ENCODE measurements at places on chromosomes 6 and 20.
A peak's percentile ranks its signal among the peaks of the same experiment; 100 is the strongest.

- DNase-seq: peak; percentile 56
Observed at GRCh38 chr6:11144393-11144851, 32.9 kb upstream of the ERVFRD-1 start.

GRCh38 chr6:15912505-15913400 is 216.1 kb upstream of the MYLIP start:
- DNase-seq: no peak

GRCh38 chr20:9038791-9039535 is 29.9 kb upstream of the PLCB4 start:
- no peak for DNase-seq

DNA sequence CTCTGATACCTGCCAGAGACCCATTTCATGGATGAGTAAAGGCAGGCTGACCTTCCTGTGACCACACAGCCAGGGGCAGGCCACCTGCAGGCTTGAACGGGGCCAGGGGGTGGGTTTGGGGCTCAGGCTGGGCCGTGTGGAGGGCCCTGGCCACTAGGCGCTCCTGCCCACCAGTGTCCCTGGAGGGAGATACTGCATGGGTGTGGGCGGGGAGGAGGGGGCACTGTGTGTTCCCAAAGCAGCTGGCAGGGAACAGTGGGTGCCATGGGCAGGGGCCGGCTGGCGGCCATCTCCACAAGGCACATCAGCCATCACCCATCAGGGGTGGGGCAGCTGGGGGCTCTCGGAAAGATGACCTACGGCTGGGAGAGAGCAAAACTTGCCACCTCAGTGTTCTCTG is 15.4 kb downstream of the SRC start:
- no peak for DNase-seq

DNA sequence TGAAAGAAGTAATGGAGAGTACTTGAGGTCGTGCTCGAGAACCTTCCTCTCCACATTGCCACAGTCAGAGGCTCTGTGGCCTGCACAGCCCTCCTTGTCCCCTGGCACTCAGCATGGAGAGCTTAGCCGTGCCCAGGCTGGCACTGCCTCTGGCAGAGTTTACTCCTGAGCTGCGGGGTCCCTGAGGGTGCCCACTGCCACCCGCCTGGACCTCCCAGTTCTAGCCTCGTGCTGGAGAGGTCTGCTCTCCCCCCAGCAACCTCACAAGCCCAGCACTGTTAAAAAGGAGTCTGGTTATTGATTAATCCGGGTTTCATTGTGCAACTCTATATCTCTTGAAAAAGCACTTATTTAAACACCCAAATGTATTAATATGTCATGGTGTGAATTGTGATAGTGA is 226.8 kb downstream of the TMEM242 start:
- no peak for DNase-seq

DNA sequence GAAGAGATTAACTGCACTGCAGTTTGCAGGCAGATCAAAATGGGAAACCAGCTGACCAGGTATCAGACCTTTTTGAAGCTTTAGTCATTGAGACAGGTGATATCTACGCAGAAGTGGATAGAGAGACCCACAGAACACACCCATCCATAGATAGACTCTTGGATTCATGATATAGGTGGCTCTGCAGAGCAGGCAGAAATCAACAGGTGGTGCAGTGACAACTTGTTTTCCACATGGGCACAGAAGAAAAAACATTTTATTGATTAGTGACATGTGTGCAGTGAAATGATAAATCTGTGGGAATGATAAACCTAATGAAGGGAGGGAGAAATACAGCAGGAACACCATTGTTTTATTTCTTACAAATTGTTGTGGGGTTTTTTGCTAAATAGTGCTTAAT is 45.2 kb downstream of the NUDT3 start:
- DNase-seq: no peak

- no peak for DNase-seq
Observed at GRCh38 chr6:1464781-1465370, 75.5 kb downstream of the FOXF2 start.

DNA sequence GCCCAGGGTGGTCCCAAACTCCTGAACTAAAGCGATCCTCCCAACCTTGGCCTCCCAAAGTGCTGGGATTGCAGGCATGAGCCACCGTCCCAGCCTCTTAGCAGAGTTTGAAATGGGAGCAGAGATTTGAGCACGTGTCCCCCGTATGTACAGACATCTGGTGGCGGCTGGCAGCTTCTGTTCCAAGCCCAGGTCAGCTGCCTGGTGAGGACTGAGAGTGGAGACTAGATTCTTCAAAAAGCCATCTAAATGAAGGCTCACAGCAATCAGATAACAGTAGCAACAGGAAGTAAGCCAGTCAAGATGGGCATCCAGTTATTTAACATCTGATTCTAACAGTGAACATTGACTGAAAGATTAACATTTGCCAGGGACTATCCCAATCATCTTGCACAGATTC is 128.1 kb upstream of the AKAP12 start:
- DNase-seq: no peak

DNA sequence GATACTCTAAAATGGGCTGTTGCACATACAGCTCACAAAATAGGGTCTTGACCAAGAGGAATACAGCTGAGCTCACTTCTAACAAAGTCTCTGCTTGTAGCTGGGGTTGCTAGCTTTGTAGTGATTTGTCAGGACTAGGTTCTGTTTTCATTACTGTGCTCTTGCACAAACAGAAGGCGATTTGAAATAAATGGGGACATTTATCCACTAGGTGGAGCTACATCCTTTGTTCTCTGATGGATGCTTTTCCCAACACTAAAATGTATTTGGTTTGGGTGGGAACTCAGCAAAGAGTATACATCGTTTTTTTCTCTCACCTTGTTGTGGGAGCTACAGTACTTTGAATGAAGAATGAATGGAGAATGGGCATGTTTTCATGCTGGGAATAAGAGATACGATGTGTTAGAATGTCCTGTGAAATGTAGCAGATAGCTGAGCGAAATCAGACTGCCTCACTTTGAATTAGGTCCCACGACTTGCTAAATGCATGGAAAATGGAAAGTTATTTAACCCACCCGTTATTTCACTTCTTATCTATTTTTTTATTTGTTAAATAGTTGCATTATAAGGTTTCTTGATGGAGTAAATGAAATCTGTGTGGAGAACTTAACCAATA is 494.7 kb upstream of the MAP3K7 start:
- DNase-seq: no peak

DNA sequence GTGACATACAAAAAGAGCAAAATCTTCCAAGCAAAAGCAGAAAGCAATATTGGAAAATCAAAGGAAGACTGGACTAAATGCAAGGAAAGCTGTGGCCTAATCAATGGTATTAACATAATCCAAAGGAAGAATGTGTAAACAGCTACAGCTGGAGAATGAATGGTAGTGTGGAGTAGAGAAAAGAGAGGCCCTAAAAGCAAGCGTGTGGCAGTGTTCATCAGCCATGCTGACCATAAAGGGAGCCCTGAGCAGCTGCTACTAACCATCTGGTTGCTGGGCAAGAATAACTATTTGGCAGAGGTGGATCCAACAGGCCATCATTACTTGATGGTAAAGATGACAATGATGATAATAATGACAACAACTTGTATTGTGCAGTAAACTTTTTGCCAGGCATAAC is 148.5 kb upstream of the BEND6 start:
- DNase-seq: no peak
